NCI-H524 treated with DMSO at 0.1 percent for 48 hours (cell line): ENCODE measurements at places on chromosomes 4 and X.

DNA sequence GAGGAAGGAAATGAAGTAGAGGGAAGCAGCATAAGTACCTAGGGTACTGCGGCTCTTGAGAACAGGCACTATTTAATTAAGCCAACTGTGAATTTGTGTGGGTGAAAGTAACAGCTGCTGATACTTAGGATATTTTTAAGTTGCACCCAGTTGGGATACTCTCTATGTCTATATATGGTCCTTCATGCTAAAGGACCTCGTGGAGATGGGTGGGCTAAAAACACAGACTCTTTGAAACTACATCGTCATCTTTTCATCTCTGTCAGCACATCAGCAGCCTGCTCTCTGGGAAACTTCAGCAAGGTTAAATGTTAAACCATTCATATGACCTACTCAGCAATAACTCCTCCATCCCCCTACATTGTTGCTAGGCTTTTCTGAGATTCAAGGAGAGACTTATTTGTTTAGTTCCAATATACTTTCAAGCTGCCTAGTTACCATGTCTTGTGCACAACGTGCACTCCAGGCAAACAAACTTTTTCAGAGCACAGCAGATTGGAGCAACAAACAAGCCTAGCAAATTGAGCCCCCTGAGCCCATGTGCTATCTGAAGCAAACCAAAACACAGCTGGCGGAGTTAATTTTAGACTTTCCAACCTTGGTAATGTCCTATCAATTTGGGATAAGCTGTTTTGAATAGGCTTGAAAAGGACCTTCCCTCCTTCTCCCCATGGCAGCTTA lies 6.2 kb upstream of the MOB1B start:
- DNase-seq, result no peak

- no peak for DNase-seq
Measured at GRCh38 chr4:144115519-144115918, 25.0 kb downstream of the GYPA start.

GRCh38 chr4:124105212-124105611 lies 607.3 kb downstream of the ANKRD50 start:
- no peak for DNase-seq

DNA sequence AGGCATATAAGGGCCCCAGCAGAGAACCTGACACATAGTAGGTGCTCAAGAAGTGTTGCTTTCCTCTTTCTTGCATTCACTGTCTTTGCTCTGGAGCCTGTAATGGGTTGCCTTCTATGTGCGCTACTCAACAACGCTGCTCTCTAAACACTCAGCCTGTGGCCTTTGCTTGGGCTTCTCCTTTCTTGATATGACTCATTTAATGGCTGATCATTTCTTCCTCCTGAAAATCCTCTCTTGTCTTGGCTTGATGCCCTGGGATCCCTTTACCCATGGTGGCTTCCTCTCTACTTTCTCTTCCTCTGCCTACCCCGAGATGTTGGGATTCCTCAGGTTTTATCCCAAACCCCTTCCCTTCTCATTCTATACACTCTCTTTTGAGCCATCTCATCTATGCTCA lies 19.9 kb upstream of the PJA1 start:
- no peak for DNase-seq

DNA sequence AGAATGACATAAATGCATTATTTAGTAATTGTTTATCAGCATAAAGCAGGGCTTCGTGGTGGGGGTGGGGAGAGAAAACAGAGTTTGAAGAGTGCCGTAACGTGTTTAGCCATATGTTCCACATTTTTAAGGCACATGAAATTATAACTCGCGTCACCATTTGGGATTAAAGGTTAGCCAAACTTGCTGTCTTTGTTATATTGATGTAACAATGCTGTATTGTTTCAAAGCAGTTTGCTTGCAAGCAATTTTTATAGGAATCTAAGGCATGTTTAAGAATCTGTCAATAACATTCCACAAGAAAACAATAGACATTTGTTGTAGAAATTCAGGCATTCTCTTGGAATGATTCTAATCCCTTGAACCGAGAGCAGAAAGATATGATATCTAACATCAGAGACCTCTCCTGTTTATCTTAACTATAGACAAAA lies 78.3 kb downstream of the CLDN22 start:
- DNase-seq, result no peak

DNA sequence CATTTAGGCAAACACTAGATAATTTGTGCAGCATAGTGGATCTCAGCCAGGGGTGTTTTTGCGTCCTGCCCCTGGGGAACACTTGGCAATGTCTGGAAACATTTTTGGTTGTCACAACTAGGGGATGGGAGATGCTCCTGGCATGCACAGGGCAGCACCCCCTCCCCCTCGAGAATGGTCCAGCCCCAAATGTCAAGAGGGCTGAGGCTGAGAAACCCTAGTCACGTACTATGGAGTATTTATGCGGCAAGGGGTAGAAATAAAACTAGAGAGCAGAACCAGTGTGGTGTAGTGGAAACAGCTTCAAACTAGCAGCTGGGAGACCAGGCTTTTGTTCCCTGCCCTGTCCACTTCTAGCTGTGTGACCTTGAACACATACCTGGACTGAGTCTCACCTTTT lies 38.2 kb upstream of the CLCN4 start:
- no peak for DNase-seq

- no peak for DNase-seq
Measured at GRCh38 chr4:85498068-85498733, 23.3 kb downstream of the ARHGAP24 start.

DNA sequence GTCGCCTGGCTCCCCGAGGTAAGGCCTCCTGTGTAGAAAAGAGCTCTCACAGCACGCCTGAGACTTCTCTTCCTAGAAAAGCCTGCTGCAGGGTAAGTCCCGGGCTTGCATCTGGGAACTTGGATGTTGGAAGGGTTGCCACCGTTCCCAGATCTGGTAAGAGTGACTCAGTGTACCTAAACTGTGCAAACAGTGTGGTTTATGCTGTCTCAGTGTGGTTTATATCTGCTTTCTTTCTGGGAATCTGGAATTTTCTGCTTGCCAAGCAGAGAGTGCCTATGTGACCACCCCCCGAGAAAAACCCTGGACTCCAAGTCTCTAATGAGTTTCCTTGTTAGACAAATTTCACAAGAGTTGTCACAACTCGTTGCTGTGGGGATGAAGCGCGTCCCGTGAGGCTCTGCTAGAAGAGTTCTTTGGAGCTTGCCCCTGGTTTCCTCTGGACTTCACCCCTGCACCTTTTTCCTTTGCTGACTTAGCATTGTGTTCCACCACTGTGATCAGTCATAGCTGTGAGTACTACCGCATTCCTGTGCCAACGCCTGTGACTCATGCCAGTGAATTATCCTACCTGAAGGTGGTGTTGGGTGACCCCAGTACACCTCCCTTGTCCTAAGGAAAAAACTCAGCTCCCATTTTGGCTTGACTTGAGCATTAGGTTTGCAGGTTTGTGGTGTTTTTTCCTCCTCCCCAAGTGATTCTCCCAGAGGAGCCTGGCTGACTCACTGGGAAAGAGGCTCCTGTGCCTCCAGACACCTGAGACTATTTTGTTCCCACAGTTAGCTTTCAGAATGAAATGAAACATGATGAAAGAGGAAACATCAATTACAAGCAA lies 14.5 kb downstream of the SLC2A9 start:
- no peak for DNase-seq

GRCh38 chr4:31175242-31175910 lies 455.2 kb downstream of the PCDH7 start:
- DNase-seq, result no peak

- DNase-seq, result no peak
Measured at GRCh38 chrX:96424007-96424406, 260.6 kb upstream of the DIAPH2 start.

GRCh38 chr4:182354867-182355266 lies 111.7 kb downstream of the TENM3 start:
- DNase-seq, result no peak

- DNase-seq, result no peak
Measured at GRCh38 chr4:112516471-112517066, 589 bp upstream of the NEUROG2 start.

DNA sequence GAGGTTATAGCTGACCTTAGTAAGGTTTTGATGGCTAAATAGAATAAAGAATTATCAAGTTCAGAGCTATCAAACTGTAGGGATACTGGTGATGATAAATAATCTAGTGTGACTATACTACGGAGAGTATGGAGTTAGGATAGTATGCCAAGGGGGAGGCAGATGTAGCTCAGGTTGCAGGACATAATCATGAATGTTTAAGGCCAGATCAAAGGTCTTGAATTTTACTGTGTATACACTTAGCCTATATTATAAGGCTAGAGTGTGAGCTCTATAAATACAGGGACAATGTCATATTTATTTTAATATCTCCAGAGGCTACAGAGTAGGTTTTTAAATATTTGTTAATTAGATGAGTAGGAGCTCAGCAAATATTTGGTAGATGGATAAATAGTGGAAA lies 131.1 kb upstream of the STIM2 start:
- DNase-seq, result no peak

DNA sequence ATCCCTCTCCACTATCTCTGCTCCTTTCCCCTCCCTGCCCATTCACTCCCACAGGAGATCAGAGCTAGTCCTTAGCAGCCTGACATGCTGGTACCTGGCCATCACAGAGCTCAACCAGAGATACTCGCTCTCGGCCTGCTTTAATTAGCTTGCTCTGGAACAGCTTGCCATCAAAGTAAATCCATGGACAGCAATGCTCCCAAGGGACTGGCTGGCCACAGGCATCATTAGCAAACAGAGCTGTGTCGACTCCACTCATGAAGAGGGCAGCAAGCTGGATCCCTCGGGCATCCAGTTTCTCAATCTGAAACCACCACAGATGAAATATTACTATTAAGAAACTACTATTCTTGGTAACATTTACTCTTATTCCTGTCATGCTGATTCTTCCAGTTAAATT lies 43.4 kb upstream of the PHF8 start:
- peak; percentile 53 for DNase-seq

DNA sequence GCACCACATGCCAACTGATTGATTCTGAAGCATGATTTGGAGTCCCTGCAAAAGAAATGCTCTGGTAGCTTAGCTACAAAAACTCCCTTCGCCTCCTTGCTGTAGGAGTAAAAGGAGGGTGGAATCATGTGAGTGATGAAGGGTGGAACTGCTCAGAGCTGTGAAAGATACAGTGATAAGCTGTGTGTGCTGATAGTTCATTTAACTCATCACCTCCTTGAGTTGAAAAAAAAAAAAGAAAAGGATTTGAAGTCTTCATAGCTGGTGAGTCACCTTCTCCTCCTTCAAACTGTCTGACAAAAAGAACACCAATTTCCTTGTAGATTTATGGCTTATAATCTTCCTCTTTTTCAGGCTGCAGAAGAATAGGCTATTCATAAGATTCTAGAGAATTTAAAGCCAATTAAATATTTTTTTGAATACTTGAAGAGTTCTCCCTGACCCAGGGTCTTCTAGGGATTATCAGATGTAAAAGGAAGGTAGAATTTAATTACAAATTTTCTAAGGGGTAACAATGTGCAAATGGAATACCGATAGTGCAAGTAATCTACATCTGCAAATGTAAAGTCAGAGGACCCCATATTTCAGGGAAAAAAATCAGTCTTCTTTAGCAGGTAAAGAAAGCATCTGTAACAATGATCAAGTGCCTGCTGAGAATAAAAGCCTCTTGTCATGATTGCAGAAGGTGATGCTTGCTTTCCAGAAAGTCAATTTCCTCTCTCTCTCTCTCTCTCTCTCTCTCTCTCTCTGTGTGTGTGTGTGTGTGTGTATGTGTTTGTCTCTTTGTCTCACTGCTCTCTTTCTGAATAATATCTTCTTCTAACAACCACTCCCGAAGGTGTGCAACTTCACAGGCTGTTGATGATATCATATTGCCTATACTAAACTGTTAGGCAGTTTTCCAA lies 208.8 kb upstream of the VEGFC start:
- DNase-seq, result no peak

- DNase-seq, result no peak
Measured at GRCh38 chr4:69032847-69033638, 63.2 kb upstream of the UGT2B7 start.
